ENCODE measurements at places on chromosomes 5 and 9.

DNA sequence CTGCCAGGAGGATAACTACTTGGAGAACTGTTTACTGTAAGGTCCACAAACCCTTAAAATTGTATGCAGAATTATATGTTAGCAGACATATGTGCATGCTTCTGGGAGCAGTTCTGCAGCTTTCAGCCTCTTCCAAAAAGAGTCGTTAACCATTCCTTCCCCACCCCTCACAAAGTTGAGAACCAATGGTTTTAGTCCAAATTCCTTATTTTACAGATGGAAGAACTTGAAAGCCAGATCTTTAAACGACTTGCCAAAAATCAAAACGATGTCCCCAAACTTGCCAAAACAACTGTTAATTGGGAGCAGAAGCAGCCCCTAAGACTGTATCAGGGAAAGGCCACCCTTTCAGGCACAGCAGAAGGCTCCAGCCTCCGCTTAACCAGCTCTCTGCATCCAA lies 266.4 kb upstream of the ANKRD55 start:
- no peak for DNase-seq

GRCh38 chr5:166562246-166562645 lies 1729.2 kb upstream of the WWC1 start:
- DNase-seq, result no peak

DNA sequence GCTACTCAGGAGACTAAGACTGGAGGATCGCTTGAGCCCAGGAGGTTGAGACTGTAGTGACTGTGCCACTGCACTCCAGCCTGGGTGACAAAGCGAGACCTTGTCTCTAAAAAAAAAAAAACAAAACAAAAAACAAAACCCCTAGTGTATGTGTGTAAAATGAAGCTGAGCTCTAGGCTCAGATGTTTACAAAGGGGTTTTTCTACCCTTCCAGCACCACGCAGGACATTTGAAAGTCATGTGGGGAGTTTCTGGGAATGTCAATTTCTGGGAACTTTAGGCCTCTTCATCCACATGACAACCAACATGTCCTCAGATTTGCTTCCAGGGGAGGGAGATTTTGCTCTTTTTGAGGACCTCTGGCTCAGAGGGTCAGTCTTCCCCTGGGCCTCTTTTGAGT lies 42.4 kb upstream of the AIF1L start:
- DNase-seq, result no peak

- DNase-seq, result no peak
Measured at GRCh38 chr9:110936719-110937452, 101.4 kb downstream of the LPAR1 start.
